ENCODE measurements at places on chromosomes 16 and 17.
A peak's percentile ranks its signal among the peaks of the same experiment; 100 is the strongest.

DNA sequence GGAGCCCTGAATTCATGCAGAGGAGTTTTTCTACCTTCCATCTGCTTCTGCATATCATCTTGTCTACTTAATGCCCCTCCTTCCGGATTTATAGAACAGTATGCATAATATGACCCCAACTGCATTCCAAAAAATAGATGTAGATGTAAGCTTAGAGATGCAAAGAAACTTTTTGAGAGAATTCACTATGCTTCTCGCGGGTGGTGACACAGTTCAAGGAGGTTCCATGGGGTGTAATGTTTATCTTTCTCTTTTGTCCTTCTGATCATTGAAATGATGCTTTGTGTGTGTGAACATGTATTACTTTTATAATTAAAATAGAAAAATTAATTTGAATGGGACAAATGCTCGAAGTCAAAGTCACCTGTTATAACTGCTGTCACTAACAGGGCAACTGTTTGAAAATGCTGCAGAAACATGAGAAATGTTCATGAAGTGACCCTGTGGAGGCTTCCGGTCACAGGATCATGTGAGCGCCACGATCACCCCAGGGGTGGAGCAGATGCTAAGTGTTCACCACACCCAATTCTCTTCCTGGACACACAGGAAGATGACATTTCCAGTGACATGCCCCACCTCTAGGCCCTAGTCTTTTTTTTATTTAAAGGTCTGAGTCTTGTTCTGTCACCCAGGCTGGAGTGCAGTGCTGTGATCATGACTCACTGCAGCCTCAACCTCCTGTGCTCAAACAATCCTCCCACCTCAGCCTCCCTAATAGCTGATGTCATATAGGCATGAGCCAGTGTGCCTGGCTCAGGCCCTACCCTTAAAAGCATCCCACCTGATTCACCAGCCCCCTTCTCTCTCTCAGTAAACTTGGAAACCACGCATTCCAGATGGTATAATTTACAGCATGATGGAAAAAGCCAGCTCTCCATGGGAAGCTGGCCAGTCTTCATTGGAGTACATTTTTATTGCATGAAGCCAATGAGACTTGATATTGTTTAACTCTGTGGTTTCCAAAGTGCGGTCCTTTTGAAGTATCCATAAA lies 21.0 kb upstream of the AGRP start:
- no peak for DNase-seq

DNA sequence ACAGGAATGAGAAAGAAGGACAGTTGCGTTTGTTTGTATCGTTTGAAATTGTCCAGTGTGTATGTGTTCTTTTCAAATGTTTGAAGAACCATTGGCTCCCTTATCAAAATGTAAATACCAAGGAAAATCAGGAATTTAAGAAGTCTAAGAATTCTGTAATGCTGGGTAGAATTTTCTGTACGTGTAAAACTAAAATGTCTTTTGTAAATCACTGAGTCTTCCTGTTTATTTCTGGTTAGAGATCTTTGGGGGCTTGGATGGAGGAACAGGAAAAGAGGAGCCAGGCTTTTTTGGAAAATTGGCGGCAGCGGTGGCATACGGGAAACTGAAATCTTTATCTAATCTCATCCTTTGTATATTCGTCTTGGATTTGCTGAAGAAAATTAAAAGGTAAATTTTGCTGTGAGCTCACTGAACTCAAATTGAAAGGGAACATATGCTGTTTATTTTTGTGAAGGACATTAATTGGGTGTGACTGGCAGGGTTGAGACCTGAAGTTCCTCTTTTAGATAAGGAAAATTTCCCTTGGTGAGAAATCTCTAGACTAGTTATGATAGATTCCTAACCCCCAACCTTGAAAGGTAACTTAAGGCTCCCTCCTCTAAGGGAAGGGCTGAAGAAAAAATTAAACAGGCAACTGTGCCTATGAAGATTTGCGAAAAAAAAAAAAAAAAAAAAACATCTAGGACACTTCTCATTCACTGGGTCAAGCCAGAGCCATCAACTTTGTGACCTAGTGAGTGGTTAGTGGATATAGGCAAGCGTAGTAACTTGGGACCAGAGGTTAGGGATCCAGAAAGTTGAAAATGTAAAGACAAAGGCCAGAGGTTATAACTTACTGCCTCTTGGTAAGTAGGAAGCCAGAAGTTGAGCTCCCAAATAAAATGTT lies 10.8 kb downstream of the TAT start:
- DNase-seq: no peak

GRCh38 chr17:34665150-34665806 lies 85.9 kb downstream of the TMEM132E start:
- no peak for DNase-seq

DNA sequence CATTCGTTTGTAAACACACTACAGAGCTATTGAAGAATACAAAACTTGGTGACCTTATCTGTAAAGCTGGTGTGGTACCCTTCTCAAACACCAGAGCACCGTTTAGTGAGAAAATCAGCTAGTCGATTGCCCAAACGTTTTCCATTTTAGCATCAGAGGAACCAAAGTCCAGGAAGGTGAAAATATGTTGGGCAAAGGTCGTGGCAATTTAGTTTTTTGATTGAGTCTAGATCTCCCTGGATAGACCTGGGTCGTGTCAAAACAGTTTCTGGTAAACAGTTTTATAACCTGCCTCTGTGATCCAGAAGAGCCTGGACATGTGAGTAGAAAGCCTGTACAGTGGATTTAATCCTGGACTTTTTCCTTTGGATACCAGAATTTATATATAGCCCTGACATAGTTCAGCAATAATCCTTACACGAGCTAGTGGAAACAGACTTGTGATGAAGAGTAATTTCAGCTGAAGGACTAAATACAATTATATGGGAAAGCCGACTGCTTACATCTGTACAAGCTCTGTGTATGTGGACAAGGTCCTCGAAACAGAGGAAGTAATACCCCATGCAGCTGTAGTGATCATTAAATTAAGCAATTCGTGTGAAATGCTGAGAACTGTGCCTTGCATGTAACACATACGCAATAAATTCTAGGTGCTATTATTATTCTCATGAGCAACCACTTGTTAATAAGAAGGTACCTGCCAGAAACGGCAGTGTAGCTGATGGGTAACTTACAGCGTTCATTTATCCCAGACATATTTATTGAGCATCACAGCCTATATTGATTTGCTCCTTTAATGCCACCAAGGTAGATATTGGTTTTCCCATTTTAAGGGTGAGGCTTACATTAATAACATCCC lies 72.5 kb downstream of the MAP2K6 start:
- no peak for DNase-seq

DNA sequence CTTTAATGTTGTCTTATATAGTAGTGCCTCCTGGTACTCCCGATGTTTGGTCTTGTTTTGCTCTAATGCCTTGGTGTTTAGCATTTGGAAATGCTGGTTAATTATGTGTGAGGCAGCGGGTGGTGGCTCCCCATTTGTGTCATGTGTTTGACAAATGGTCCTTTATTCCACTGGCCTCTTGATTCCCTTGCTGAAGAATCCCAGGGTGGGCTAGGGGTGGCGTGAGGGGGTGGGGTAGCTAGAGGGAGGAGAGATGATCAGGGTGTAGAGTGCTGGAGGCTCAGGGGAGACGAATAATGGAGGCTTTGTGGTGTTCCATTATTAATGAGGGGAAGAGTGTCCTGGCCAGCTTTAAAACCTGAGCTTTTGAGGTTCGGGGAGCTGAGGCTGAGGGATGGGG lies 5.4 kb downstream of the DYNLL2 start:
- DNase-seq: no peak

DNA sequence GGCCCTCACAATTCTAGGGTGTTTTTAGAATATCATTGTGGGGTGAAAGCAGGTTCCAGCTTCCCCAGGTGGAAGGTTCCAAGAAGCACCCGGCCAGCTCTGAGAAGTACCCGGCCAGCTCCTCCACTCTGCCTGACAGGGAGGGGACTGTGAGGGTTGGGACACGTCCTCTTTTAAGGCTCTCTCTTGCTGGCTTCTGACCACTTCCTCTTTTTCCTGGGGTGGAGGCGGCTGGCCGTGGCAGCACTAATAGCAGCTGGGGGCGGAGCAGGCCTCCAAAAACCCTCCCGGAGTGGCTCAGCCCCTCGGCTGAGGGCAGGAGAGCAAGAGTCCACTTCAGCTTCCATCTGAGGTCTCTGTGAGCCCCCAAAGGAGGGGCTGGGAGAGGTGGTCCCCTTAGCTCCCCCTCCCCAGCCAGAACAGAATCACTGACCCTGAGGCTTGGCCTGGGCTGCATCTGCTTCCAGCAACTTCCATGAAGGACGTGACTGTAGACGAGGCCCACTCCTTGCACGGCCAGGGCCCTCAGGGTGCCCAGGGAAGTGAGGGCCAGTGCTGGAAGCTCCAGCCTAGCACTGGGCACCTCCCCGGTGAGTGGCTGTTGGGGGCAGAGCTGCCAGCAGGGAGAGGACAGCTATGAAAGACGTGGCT lies 26.7 kb upstream of the PLCG2 start:
- no peak for DNase-seq

GRCh38 chr16:73546341-73546845 lies 498.5 kb upstream of the ZFHX3 start:
- no peak for DNase-seq

GRCh38 chr17:2564877-2565276 lies 28.6 kb upstream of the PAFAH1B1 start:
- DNase-seq: no peak

DNA sequence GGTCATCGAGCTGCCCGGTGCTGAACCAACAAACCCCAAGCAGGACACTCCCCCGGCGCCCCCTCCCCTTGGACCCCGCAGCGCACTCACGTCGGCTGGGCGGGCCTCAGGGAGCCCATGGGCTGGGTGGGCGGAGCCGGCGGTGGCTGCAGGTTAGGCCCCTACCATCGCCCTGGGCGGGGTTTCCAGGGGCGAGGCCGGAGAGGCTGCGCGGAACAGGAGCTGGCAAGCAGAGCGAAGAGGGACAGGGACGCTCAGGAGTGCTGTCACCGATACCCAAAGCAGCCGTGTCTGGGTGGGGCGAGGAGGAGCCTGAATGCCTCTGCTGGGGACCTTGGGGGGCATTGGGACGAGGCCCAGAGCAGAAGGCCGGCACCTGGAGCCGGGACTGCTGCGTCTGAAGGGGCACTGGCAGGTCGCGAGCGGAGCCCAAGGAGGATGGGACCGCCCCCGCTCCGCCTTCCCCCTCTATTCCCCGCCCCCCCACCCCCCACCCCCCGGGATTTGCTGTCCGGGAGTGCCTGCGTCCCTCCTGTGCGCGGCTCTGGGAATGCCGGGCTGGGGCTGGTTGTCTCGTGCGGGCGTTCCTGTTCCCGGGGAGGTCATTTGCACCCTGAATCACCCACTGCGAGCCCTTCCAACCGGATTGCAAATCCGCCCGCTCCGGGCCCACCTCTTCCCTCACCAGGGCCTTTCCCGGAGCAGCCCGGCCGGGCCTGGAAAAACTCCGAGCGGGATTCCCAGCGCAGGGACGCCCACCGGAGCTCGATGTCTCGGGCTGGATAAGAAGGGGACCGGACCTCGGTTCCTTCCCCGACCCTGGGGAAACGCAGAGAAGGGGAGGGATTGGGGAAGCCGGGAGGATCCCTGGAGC lies 902 bp downstream of the ARHGAP27 start:
- peak; percentile 45 for DNase-seq

GRCh38 chr16:87492291-87492630 lies 563 bp downstream of the ZCCHC14 start:
- DNase-seq: no peak

DNA sequence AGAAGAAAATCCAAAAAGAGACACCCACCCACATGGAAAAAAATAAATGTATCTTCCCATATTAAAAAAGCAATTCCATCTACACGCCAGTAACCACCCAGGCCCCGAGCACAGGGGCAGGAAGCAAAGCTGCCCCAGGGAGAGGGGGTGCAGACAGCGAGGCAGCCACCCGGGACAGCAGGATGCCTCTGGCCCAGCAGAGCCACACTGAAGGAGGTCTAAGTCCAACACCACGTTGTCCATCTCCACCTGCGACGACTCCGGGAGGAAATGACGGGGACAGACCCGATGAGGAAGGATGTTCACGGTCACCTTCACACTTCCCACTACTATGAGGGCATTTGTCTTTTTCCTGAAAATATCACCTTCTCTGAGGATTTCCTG lies 14.4 kb upstream of the CYTH1 start:
- DNase-seq: no peak

DNA sequence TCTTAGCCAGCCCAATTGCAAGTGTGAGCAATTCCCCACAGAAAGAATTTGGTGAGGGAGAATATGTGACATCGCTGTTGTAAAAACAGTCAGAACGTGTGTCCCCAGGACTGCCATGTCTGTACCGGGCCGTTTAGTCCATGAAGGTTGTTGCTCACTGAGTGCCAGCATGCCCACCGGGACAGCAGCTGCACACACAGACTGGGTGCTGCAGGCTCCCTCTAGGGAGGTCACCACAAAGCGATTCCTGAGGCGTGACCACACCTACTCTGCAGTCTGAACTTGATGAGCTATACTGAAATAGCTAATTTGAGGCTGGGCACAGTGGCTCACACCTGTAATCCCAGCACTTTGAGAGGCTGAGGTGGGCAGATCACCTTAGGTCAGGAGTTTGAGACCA lies 44.1 kb upstream of the ADORA2B start:
- DNase-seq: no peak

- no peak for DNase-seq
These were observed 2.2 kb downstream of the TMEM204 start for GRCh38 chr16:1535391-1536291.

- no peak for DNase-seq
These were observed 1.8 kb downstream of the UNC13D start for GRCh38 chr17:75842411-75842810.

GRCh38 chr16:49801290-49801689 lies 54.6 kb downstream of the ZNF423 start:
- DNase-seq: no peak

GRCh38 chr16:82776470-82777146 lies 149.8 kb downstream of the CDH13 start:
- DNase-seq: no peak

GRCh38 chr17:2949469-2950044 lies 113.8 kb downstream of the OR1D5 start:
- DNase-seq: no peak

DNA sequence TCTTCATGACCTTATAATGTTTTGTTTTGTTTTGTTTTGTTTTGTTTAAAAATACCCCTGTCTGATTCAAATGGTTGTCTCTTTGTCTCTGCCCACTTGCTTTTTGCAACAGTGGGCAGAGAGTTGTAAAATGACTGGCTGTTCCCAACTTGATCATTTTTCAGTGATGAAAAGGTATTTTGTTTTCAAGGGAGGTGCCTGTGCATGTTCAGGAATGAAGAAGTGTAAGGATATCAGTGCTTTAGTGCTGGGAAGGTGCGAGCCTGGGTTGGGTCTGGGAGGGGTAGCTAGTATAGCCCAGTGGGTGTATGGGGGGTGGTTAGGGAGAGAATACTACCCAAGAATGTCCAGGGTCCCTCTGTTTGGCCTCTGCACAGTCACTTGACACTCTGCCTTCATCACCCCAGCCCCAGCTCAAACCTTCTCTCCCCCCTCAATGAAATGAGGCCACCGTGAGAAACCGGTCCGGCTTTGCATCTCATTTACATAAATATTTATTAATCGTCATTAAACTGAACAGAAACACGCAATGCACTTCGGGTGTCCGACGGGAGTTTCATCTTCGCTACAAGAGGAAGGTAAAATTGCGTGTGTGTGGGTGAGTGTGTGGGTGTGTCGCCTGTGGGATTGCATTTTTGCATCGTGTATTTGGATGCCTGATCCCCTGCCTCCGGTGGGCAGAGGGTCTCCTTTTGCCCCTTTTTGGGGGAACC lies 4.3 kb downstream of the NEUROD2 start:
- no peak for DNase-seq

All from uterus (tissue), 4 donors.